ENCODE measurements at places on chromosomes 16 and 17.

DNA sequence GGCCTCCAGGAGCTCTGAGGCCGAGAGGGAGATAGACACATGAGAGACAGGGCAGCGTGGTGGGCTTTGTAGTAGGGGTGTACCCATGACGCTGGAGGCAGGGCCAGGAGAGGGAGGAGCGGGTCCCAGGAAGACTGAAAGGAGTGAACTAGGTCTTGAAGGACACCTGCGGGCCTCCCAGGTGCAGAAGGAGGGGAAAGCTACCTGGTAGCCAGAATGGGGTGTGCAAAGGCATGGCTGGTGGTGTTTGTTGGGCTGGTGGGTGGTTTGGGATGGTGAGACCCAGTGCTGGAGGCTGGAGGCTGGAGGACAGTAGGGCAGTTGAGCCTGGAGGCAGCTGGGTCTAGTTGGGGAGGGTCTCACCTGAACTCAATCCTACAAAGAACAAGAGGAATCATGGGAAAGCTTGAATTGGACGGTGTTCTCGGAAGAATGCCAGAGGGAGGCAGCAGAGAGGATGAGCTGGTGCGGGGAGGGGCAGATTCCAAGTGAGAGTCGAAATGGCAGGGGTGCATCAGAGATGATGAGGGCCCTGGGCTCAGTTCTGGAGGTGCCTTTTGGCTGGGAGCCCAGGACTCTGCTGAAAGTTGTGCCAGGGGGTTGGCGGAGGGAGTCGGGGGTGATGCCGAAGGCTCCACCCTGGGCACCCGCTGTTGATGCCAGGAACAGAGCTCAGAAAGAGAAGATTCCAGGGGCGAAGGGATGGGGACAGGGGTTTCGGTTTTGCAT is 21.2 kb downstream of the C1QTNF1 start:
- no peak for DNase-seq

- DNase-seq: no peak
Observed at GRCh38 chr16:57675741-57676551, 7.8 kb downstream of the ADGRG3 start.

- no peak for DNase-seq
Observed at GRCh38 chr17:63949576-63950250, 17.6 kb upstream of the CD79B start.

DNA sequence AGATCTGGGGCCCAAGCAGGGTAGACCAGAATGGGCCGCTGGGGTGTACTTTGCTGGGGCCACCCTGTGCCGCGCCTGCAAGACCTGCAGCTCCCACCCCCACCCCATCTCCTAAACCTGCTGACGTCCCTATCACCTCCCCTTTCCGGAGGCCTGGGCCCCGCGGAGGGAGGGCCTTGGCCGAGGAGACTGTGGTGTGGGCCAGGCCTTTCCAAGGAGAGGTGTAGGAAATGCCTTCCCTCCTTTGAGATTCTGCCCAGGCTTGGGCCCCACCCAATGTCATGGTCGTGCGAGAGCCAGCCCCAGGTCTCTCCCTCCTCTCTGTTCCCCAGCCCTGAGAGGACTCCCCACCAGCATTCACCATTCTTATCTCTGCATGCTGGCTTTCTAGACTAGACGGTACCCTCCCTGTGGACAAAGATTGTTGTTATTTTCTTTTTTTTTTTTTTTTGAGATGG is 3.9 kb upstream of the WFIKKN2 start:
- no peak for DNase-seq

GRCh38 chr16:12688951-12689850 is 114.5 kb downstream of the CPPED1 start:
- DNase-seq: no peak

- no peak for DNase-seq
Observed at GRCh38 chr16:18948372-18949020, 22.3 kb upstream of the SMG1 start.

DNA sequence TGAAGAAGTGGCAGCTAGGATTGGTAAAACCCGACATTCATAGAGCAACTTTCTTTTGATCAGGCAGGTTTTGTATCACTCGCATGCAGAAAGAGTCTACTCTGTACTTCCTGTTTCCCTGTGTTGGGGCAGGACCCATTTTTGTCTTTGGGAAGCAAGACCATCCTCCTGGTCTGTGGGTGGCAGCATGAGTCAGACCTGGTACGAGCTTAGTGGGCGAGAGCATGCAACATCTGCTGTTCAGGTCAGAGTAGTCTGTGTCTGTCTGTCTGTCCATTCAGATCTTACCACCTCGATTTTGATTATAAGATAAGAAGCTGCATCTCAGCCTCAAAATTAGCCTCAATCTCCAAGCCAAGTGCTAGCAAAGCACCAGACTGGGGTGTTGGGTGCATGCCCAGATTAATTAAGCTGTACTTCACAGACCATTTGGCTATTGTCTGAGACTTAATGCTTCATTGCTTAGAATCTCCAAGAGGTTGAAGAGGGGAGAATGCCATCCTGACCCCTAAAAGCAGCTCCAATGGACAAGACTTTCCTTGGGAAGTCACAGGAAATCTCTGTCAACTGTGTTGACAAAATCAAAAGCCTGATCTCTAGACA is 110.9 kb downstream of the XYLT1 start:
- peak; percentile 77 for DNase-seq

DNA sequence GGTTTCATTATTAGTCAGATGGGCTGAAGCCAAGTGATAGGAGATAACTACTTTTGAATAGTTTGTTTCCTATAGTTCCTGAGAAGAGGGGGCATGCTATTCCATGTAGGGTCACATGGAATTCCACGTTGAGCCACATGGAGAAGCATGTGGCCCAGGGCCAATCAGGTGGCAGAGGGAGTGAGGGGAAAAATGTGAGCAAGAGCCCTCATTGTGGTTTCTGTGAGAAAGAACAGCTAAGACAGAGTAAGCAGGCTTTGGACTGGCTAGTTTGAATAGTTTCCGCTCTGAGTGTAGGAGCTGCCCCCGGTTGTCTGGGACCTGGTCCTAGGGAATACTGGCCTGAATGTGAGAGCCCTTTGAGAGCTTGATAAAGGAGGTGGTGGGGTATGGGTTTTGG is 69.9 kb upstream of the CNTNAP4 start:
- DNase-seq: no peak

GRCh38 chr17:35227546-35227945 is 15.3 kb upstream of the SLFN5 start:
- no peak for DNase-seq

- DNase-seq: no peak
Observed at GRCh38 chr17:55634702-55635101, 88.0 kb downstream of the TMEM100 start.

DNA sequence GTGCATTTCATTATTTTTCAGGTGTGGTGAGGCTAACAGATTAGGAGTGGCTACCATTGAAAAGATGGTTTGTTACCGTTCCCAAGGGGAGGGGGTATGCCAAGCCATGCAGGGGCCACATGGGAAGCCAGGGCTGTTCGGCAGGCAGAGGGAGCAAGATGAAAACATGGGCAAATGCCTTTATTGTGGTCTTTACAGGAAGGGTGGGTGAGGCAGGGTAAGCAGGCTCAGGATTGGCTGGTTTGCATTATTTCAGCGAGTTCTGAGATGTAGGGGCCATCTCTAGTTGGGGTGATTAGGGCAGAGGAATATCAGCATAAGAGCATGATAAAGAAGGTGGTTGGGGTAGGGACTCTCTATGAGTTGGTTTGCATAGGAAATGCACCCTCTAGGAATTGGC is 117.6 kb downstream of the CCT6B start:
- no peak for DNase-seq

DNA sequence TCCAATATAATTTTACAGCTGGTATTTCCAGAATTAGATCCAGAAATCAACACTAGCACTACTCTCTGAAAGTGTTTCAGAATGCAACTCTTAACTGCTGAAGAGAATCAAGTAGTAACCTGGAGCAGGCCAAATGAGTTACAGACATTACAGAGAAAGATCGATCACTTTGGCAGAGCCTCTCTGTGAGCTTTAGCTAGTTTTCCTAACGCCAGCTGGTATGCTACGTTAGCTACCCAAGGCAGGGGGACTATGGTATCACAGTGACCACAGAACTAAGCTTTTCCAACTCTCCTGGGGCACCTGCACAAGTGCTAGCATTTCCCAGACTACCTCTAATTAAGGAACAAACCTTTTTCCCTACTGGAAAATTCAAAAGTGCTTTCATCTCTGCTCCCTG is 30.4 kb downstream of the TRAF4 start:
- DNase-seq: no peak

GRCh38 chr16:85750827-85751697 is at the start of gene C16orf74:
C16orf74 (minus strand) TSS chr16:85751096; CDS start chr16:85735217, 15,879 bp downstream.
- DNase-seq: no peak
